Suprapubic skin (tissue), 4 donors: ENCODE measurements at places on chromosomes 12 and 14. TPM values are rescaled to one million over a fixed set of nuclear protein-coding genes. Genes with fewer than 3 reads are reported as not detected.

Gene RNU4-1
- not detected for total RNA-seq

Gene MMP14
- total RNA-seq = 147 TPM

Gene TGM1
- 127 TPM for total RNA-seq

Gene MGAT4C
- total RNA-seq = not detected

Gene ZDHHC22
- total RNA-seq = not detected

Gene DHRS7
- total RNA-seq = 41.2 TPM

Gene VDR
- 36.7 TPM for total RNA-seq

Gene IPO4
- 90.5 TPM for total RNA-seq

Gene TC2N
- 31.7 TPM for total RNA-seq

Gene ATL1
- total RNA-seq = 12.2 TPM

Gene BCL2L14
- not detected for total RNA-seq

DNA sequence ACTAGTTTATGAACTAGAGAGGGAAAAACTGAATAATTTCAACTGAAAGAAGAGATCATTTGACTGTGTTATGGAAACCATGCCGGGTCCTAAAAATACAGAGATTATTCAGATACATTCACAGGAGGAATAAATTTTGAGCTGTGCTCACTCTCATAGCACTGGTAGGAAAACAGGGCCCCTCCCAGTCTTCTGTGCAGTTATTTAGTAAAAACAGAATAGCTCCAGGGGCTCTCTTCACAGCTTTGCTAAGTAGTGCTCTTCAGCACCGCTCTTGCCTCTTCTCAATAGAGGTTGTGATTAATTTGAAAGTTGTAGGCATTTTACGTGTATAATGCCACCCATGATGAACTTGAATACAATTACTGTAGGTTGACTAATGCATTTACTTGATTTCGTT, 435.9 kb upstream of the PDE3A start:
- no peak for DNase-seq

DNA sequence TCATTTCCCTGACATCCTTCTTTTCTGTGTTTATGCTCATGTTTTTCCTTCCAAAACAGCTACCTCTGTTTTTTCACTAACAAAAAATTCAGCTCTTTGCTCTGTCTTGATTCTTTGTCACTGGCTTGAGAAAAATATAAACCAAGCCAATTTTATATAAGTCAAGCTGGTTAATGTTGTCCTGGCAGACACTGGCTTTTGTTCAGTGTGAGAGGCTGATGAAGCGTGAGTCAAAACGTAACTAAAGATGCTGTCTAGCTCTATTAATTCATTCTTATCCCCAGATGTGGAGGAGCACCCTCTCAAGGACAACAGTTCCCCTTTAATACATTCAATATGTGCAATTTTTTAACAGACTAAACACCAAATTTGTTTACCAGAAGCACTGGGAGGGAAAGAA, 15.8 kb downstream of the TSPAN8 start:
- DNase-seq = no peak

- no peak for DNase-seq
These were observed 27.7 kb downstream of the ARHGAP5 start for GRCh38 chr14:32104803-32105202.

DNA sequence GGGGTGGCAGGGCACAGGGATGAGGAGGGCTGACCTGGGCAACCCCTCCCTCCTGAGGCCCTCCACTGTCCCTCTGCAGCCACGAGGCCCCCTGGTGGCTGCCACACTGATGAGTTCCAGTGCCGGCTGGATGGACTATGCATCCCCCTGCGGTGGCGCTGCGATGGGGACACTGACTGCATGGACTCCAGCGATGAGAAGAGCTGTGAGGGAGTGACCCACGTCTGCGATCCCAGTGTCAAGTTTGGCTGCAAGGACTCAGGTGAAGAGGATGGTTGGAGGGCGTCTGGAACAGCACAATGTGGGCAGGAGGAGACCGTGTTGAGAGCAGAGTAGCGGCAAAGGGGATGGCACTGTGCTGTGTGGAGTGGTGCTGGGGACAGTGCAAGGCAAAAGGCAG, 25.7 kb upstream of the LRP1-AS start:
- no peak for DNase-seq

DNA sequence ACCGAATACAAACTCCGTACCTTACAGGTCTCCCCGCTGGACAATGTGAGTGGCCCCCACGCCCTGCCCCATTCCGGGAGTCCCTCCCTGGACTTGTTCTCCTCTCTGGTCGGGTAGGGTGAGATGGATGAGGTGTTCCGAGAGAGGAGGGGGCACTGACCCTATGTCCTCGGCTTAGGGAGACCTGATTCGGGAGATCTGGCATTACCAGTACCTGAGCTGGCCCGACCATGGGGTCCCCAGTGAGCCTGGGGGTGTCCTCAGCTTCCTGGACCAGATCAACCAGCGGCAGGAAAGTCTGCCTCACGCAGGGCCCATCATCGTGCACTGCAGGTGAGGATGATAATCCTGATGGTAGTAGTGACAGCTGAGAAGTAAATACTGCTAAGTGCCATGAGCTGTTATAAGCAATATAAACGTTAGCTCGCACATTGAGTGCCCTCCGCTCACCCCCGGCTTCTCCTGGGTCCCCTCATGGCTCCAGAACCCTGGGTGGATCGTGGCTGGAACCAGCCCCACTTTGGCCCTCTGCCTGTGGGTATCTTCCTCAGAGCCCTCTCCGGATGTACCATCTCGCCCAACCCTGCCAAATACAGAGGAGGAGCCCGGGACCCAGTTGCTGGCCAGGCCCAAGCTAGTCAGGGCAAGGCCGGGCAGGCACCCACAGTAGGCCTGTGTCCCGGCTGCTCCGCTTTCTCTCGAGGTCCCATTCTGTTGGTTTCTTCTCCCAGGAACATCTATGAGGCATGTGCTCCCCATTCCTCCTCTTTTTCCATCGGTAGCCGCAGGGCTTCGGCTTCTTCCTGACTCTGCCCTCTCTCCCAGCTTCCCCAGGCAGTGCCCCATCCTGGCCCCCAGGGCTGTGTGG, 6.8 kb downstream of the PTPN6 start:
- DNase-seq = no peak

DNA sequence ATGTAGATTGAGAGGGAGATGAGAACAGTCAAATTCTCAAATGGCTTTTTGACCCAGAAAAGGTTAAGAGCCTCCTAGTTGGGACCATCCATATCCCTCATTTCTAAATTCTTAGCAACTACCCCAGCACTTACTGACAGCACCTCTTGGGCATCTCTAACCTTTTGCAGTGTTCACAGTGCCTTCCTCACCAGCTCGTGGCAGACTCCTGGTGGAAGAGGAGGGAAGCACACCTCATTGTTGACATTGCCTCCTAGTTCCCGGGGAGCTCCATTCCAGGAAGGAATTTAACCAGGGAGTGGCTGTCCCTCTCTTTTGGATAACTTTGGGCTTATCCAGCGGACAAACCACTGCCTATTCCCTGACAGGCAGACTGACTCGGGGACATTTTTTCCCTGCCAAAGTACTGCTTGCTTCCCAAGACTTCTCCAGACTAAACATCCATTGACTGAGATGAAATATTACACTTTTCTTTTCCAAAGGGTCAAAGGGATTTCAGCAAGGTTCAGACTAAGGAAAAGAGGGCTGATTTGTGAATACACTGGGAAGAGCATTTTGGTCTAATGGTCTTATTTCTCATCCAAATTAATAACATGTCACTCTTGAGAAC, 9.0 kb upstream of the OR6J1 start:
- DNase-seq = no peak

DNA sequence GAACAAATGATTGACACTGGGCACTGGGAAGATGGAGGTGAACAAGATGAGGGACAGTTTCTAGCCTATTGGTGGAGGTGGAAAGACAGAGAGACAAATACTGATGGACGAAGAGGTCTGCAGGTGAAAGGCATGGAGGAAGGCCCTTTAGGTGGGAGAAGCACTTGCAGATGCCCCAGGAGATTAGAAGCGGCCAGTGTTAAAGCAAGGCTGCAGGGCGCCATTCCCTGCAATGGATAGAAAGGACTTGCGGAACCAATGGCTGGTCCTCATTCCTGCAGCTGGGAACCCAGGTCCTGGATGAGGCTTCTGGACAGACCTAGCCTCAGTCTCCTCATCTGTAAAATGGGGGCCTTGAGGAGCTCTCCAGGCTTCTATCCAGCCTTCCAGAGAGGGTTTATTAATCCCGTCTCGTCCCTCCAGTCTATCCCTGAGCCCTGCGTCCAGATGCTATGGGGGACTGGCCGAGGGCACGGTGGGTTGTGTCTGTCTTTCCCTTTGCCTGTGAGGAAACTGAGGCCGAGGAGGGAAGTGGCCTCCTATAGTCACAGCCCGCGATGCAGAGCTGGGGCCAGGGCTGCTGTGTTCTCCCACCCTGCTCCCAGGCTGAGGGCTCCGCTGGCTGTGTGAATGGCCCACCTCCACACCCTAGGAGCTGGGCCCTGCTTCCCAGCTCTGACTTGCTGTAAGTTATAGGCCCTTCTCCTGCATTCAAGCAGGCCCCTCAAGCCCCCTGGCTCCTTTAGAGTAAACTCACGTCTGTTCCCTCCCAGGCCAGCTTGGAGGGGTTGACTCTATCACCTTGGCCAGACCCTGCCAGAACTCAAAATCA, 33.0 kb downstream of the CYP46A1 start:
- no peak for DNase-seq

- no peak for DNase-seq
These were observed 106.2 kb downstream of the TMEM30B start for GRCh38 chr14:61174987-61175386.

DNA sequence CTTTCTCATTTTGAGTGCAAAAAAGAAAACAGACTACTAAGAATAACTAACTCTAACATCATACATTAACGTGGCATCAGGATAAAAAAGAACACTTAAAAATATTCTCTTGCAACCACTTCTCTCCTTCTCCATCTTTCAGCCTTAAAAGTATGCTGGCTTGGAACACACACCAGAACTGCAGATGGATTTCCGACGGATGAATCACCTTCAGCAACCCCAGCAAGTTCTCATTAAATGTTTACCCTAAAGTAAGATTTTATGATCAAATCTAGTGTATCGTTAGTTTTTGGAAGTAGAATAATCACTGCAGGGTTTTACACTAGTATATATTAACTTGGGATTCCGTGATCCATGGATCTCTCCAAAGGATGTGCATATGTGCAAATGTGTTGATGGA, 1.2 kb downstream of the NEK9 start:
- no peak for DNase-seq

DNA sequence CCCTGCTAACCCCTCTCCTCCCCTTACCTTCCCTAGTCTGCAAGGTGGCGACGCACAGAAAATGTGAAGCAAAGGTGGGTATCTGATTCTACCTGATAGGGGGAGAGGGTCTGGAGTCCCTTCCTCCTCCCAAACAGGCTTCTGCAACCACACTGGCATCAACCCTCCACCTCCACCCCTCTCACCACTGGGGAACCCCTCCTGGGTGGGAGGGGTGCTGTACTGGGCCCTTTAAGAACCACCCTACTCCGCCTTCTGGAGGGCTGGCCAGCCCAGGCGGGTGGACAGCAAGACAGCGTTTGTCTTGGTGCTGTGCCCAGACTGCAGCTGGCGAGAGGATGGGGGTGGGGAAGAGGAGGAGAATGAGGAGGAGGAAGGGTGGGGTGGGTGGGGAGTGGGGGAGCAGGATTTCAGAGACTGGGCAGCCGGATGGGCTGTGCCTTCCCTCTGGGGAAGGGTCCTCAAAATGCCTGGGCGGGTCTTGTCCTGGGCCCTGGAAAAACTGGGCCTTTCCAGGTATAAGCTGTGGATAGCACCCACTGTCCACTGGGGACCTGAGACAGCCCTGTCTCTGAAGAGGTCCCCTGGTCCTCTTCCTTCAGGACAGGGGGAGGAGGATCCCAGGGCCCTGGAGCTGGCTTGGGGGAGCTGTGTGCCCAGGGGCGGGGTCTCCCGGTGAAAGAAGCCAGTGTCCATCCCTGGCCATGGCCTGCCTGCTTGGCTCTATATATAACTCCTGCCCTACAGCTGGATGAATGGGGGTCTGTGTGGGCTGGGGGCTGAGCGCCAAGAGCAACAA, 2.8 kb downstream of the TNS2 start:
- DNase-seq = peak; percentile 90

GRCh38 chr12:69834576-69834975, 9.5 kb downstream of the MYRFL start:
- no peak for DNase-seq

- DNase-seq = no peak
These were observed 64.5 kb upstream of the SSTR1 start for GRCh38 chr14:38143170-38143569.

DNA sequence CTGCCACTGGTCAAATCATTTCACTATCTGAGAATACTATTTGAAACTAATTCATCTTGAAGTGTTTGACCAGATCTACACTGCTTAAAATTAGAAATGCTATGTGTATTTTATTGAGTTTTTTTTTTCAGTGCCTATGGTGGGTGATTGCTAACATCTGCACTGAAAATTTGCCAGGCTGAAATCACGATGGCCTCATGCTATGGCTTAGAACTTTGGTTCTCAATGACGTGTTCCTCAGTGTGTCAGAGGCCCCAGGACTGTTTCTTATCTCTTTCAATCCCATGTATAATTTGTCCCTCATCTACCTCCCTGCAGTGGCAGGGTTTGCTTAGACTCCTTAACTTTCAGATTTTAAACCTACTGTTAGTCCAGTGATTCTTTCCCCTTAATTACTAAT, 36.2 kb upstream of the NKX2-8 start:
- DNase-seq = no peak

GRCh38 chr12:15600223-15600935, 188.8 kb downstream of the EPS8 start:
- DNase-seq = no peak

- DNase-seq = no peak
These were observed 23.0 kb downstream of the SFSWAP start for GRCh38 chr12:131733874-131734273.

DNA sequence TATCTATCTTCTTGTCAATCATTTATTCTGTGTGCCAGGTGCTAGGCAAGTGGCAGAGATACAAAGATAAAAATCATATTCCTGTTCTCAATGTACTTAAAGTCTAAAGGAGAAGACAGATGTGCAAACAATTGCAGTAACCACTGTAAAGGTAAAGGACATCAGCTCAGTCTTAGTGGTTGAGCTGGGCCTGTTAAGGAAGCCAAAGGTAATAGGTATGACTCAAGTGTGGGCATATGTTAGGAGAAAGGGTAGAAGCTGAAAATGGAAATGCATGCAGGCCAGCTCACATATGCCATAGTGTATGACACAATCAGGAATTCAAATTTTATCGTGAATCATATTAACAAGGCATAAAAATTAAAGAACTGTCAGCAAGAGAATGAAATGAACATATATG, 49.8 kb downstream of the FAR2 start:
- no peak for DNase-seq

DNA sequence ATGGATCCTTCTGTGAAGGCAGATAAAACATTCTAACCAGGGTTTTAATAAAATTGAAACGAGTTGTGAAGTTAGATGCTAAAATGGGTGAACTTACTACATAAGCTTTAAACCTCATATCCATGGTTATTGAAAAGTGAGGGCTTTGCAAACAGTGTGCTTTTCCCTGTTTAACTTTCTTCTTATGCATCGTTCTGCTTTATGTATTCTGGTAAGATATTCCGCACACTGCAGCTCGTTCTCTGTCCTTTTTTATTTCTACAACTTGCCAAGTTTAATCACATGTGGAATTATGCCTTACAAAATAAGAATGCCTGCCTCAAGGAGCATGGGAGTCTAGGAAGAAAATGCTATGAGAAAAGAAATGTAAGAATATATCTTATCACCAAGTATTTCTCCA, 30.9 kb downstream of the PELI2 start:
- no peak for DNase-seq
